Activated T-cell treated with anti-CD3 and anti-CD28 coated beads, Interleukin-2, amount 50 U/mL, for 72 hours (primary cell): ENCODE measurements at places on chromosomes 5 and 9. TPM values are rescaled to one million over a fixed set of nuclear protein-coding genes. Genes with fewer than 3 reads are reported as not detected.

The BSPRY gene
- total RNA-seq: 20.2 TPM

DNA sequence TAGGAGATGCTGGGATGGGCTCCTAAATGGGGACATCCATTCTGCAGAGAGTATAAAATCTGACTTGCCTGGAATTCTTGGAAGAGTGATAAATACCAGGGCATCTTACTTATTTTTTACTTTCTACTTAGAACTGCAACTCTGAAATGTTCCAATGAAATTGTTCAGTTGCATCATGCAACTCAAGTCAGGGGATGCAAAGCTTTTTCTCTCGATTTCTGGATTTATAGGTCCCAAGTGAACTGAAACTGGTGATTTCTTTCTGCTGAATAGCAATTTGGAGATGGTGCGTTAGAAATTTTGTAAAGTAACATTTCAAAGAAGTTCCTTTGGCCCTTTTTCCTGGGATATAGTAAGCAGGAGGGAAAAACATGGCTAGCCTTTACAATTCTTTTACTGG is 238.4 kb upstream of the CD180 start:
- no peaks in the 10 kb centered on the region for H3K36me3 ChIP-seq
- no peak overlapping the region for H3K27ac ChIP-seq

The GABRA1 gene
- total RNA-seq: not detected

DNA sequence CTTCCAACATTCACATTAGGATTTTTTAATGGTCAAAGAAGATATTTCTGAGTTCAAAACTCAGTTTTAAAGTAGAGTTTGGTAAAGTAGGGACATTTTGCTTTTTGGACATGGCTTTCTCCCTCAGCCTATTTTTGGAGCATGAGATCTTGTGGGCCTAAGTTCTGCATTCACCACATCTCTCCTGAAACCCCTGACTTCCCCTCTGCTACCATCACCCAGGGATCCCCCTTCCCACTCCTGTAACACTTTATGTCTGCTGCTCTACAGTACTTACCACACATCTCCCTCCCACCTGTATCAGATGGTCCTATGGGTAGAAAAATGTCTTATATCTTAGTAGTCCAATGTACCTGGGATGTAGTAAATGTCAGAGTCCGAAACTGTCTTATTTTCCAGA is 48.2 kb upstream of the JAK2 start:
- peaks cover 63% of the 10 kb centered on the region for H3K4me1 ChIP-seq
- peak overlapping the region; percentile 72 for H3K4me3 ChIP-seq
- DNase-seq: peak; percentile 26
- no peaks in the 10 kb centered on the region for H3K27me3 ChIP-seq
- H3K36me3 ChIP-seq: no peaks in the 10 kb centered on the region

- peak; percentile 8 for DNase-seq
- H3K4me3 ChIP-seq: peak overlapping the region; percentile 70
- H3K36me3 ChIP-seq: no peaks in the 10 kb centered on the region
- H3K4me1 ChIP-seq: peaks cover 37% of the 10 kb centered on the region
- peak overlapping the region; percentile 85 for H3K27ac ChIP-seq
These were observed 152.9 kb downstream of the PIK3R1 start for GRCh38 chr5:68368311-68369022.

The FGF1 gene
- total RNA-seq: not detected

The LHX3 gene
- not detected for total RNA-seq

The PLAC8L1 gene
- 1.4 TPM for total RNA-seq

GRCh38 chr9:113772121-113772810 is 103.8 kb upstream of the ZNF618 start:
- H3K27me3 ChIP-seq: no peaks in the 10 kb centered on the region
- no peaks in the 10 kb centered on the region for H3K36me3 ChIP-seq
- H3K4me1 ChIP-seq: no peaks in the 10 kb centered on the region
- no peak for DNase-seq
- H3K27ac ChIP-seq: no peak overlapping the region

- peaks cover 45% of the 10 kb centered on the region for H3K4me1 ChIP-seq
- H3K27ac ChIP-seq: no peak overlapping the region
- peak; percentile 57 for DNase-seq
- no peaks in the 10 kb centered on the region for H3K27me3 ChIP-seq
These were observed 138.1 kb downstream of the C9orf50 start for GRCh38 chr9:129482521-129483414.

The NPM1 gene
- total RNA-seq: 2,227 TPM

- no peaks in the 10 kb centered on the region for H3K4me1 ChIP-seq
- DNase-seq: no peak
- H3K27me3 ChIP-seq: no peaks in the 10 kb centered on the region
- no peaks in the 10 kb centered on the region for H3K36me3 ChIP-seq
- no peak overlapping the region for H3K27ac ChIP-seq
These were observed 243.6 kb downstream of the PBX3 start for GRCh38 chr9:125990793-125991220.

- H3K27ac ChIP-seq: no peak overlapping the region
- no peak overlapping the region for H3K4me3 ChIP-seq
- no peaks in the 10 kb centered on the region for H3K36me3 ChIP-seq
- no peak for DNase-seq
- H3K4me1 ChIP-seq: peaks cover 14% of the 10 kb centered on the region
These were observed 13.8 kb upstream of the NKD2 start for GRCh38 chr5:994821-995220.

The GDF9 gene
- total RNA-seq: 1.9 TPM

GRCh38 chr9:14824481-14824880 is 85.7 kb downstream of the FREM1 start:
- H3K4me3 ChIP-seq: no peak overlapping the region
- H3K27me3 ChIP-seq: peaks cover 20% of the 10 kb centered on the region
- H3K36me3 ChIP-seq: no peaks in the 10 kb centered on the region

The ADAMTS16 gene
- total RNA-seq: not detected

The ANKDD1B gene
- 0.26 TPM for total RNA-seq

- H3K36me3 ChIP-seq: no peaks in the 10 kb centered on the region
- H3K4me1 ChIP-seq: peaks cover 23% of the 10 kb centered on the region
- no peak overlapping the region for H3K4me3 ChIP-seq
- H3K27me3 ChIP-seq: no peaks in the 10 kb centered on the region
- H3K27ac ChIP-seq: no peak overlapping the region
These were observed 55.3 kb upstream of the CLINT1 start for GRCh38 chr5:157914151-157914788.

DNA sequence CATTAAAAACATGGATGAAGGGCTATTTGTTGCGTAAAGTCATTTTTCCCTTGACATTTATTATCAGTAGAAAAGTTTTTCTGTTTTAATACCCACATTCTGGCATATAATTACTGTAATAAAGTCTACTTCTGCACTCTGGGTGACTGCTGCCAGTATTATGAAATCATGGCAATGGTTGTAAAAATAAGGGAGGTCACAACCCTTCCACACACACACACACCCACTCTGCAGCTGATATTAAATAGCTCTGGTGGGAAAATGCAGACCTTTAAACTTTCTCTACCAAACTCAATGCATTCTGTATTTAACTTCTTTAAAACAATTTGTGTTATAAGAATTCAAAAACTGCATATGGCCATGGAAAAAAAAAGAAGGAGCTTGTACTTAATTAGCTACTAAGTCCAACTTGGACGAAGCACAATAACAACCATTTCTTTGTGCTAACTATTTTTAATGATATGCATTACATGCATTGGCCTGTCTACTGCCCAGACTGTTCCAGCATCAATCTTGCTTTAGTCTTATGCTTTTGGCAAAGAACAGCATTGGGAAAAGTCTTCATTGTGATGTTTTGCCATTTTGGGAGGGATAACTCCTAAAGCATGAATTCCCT is 137.6 kb upstream of the MAP3K1 start:
- no peak overlapping the region for H3K27ac ChIP-seq
- peaks cover 11% of the 10 kb centered on the region for H3K4me1 ChIP-seq
- no peak for DNase-seq
- H3K36me3 ChIP-seq: peaks cover 2% of the 10 kb centered on the region
- no peak overlapping the region for H3K4me3 ChIP-seq
